HFFc6 (cell line): ENCODE measurements at places on chromosomes 2 and 18. TPM values are rescaled to one million over a fixed set of nuclear protein-coding genes. Genes with fewer than 3 reads are reported as not detected.

GRCh38 chr2:28652217-28652616 is 99.4 kb upstream of the PPP1CB start:
- H3K4me1 ChIP-seq: peaks cover 49% of the 10 kb centered on the region
- no peaks in the 10 kb centered on the region for H3K36me3 ChIP-seq
- DNase-seq: no peak
- H3K4me3 ChIP-seq: no peak overlapping the region
- no peak overlapping the region; the same call in 1 of the 2 replicates for H3K27ac ChIP-seq
- no peaks in the 10 kb centered on the region for H3K27me3 ChIP-seq

DNA sequence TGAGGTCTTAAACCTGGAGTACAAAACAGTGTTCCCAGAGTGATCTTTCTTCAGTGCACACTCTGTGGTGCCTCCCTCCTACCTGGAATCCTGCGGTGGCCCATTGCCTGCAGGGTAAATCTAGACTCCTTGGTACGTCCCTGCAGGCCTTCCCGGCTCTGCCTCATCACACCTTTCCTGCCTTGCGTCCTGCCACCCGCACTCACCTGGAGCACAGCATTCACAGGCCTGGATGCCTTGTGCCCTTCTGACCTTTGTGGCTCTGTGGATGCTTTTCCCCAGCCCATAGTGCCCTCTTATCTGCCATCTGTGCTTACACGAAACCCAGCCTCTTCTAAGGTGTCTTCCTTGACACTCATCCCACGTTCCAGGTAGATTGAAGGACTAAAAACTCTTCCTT is 62.7 kb downstream of the PRKRA start:
- peaks cover 24% of the 10 kb centered on the region for H3K4me1 ChIP-seq
- no peak for DNase-seq
- no peak overlapping the region for H3K4me3 ChIP-seq
- H3K27me3 ChIP-seq: no peaks in the 10 kb centered on the region; the same call in 1 of the 2 replicates
- H3K27ac ChIP-seq: no peak overlapping the region

The ALPG gene
- not detected in 3 replicates for total RNA-seq

The AQP12A gene
- total RNA-seq: not detected in 3 replicates

The COL4A3 gene
- total RNA-seq: not detected in 3 replicates
